ENCODE measurements at places on chromosomes 16 and 17.

DNA sequence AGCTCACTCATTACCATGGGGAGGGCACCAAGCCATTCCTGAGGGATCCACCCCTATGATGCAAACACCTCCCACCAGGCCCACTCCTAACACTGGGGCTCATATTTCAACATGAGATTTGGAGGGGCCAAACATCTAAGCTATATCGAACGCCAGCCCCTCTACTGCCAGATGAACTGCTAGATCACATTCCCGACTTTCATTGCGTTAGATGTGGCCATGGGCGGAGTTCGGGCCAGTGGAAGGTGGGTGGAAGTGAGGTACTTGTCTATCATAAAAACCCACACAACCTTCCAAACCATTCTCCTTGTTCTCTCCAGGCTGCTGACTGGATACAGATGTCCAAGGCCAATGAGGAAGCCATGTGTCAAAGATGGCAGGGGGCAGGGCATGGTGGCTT is 27.0 kb upstream of the ANKRD40CL start:
- DNase-seq, result no peak

- no peak for DNase-seq
These were observed 12.8 kb downstream of the FLYWCH2 start for GRCh38 chr16:2895813-2896212.

- no peak for DNase-seq
These were observed 53.8 kb upstream of the LYRM9 start for GRCh38 chr17:27947005-27947406.

DNA sequence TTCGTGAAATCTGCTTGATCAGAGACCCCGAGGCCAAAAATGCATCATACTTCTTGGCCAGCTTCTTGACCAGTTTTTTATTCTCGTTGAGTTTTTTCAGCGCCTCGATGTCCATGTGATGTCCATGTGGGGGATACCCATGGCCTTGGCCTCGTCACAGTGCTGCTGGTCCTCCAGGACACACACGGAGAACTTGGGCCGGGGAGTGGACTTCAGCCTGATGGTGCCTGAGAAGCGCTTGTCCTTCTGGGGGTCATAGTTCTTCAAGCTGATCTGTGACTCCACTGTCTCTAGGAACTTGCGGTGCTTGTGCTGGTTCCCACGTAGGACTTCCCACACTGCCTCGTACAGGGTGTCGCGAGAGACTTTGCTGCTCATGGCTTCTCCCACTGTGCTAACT is 16.7 kb downstream of the COX4I1 start:
- DNase-seq, result no peak

- DNase-seq, result no peak
These were observed 25.0 kb downstream of the RMI2 start for GRCh38 chr16:11370084-11370931.

DNA sequence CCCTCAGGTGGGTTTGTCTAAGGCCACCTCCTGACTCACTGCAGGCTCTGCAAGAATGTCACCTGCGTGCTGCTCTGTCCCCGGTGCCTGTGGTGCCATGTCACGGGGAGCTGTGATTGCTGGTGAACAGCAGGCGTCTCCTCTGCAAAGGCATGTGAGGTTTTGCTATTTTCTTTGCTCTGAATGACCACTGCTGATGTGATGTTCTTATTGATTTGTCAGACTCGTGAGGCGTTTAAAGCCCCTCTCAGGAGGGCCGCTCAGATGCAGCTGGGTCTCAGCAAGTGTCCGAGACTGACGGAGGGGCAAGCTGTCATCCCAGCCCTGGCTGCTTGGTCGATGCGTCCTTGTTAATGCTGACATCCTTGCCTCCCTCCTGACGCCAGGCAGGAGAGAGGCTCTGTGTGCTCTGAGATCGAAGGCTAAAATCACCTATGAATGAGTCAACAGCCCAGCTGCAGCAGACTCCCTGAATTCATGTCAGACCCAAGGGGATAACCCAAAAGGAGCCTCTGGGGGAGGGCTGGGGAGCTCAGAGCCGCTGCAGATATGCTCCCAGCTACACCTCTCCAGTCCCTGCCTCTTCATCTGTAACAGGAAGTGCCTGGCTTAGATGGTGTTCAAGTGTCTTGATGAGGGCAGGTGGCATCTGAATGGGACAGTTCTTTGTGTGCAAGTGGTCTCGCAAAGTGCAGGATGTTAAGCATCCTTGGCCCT is 11.8 kb upstream of the PEMT start:
- DNase-seq, result no peak

- DNase-seq, result no peak
These were observed 215.9 kb downstream of the RPTOR start for GRCh38 chr17:80760511-80760911.

DNA sequence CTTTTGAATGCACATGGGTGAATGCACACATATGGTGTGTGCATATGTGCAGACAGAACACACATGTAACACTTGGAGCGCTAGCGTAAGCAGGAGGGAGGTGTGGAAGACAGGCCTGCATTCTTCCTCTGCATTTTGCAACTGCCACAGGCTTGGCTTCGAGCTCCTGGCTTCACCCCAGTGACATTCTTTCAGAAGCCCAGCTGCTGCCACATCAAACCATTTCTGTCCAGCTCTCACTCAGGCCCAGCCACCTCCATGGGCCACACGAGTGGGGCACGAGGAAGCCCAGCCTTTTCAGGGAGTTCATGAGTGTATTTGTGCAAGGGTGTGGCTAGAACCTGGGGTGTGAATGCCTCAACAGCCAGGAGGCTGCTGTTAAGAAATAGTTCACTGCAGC is 18.8 kb downstream of the LGALS3BP start:
- no peak for DNase-seq

DNA sequence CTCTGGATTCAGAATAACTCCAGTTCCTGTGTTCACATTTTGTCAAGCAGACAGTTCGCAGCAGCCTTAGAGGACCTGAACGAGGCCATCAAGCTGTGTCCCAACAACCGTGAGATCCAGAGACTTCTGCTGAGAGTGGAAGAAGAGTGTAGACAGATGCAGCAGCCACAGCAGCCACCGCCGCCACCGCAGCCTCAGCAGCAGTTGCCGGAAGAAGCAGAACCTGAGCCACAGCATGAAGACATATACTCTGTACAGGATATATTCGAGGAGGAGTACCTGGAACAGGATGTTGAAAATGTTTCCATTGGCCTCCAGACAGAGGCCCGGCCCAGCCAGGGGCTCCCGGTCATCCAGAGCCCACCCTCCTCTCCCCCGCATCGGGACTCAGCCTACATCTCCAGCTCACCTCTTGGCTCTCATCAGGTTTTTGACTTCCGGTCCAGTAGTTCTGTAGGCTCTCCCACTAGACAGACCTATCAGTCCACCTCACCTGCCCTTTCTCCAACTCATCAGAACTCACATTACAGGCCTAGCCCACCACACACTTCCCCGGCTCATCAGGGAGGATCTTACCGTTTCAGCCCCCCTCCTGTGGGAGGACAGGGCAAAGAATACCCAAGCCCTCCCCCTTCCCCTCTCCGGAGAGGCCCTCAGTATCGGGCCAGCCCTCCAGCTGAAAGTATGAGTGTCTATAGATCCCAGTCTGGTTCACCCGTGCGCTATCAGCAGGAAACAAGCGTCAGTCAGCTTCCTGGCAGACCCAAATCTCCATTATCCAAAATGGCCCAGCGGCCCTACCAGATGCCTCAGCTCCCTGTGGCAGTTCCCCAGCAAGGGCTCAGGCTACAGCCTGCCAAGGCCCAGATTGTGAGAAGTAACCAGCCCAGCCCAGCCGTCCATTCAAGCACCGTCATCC is 25.9 kb downstream of the CYB561 start:
- DNase-seq, result no peak

GRCh38 chr16:76241755-76242154 is 35.4 kb upstream of the CNTNAP4 start:
- peak; percentile 1 for DNase-seq

DNA sequence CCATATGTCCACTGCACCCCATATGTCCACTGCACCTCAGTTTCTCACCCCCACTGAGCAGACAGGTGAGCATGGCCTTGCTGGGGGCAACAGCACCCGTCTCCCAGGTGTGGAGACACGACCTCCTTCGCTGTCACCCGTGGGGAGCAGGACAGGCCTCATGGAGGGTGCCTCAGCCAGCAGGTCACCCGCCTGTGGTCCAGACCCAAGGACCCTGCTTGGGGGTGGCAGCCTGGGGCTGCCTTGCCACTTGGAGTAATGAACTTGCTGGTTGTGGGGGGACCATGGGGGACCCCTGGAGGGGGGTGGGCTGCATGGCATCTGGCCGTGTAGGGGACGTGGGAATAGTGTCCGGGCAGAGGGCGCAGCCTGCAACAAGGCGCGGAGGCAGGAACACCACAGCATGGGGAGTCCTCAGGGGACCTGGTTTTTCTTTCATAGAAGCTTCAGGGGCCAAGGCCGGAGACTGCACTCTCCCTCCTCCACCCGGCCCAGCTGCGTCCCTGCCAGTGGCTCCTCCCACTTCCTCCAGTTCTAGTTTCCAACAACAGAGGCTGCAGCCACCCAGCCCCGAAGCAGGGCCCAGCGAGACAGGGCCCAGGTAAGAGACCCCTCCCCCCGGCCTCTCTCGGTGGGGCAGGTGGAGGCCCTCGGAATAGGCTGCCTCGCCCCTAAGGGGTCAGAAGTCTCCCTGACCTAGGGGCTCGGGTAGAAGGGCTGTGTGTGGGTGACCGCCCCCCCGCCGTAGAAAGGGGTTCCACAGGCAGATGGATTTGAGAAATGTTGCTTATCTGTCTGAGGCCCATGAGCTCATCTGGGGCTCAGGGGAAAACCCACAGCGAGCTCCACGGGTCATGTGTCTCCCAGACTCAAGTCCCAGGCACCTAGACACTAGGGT is at the start of gene NHLRC4:
TSS of gene NHLRC4 (plus strand) at position 531 of the 898 bp plus-strand sequence. CDS start 1,043 bp downstream, outside the sequence.
- no peak for DNase-seq

DNA sequence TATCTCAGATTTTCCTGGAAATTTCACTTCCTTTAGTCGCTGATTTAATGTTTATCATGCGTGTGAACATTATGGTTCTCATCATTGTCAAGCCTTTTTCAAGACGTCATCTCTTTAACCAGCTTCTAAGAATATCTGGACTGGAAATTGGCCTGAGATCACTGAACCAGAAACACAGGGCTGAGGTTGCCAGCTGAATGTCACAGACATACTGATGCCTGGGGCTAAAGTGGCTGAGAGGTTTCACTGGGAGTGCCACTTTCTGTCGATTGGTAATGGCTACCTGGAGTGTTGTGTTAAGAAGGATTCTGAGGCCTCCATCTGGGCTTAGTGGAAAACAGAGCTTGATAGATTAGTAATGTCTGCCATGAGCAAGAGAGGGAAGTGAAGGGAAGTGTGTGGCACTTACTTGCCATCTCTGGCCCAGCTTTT is 54.2 kb downstream of the CRISPLD2 start:
- DNase-seq, result no peak

DNA sequence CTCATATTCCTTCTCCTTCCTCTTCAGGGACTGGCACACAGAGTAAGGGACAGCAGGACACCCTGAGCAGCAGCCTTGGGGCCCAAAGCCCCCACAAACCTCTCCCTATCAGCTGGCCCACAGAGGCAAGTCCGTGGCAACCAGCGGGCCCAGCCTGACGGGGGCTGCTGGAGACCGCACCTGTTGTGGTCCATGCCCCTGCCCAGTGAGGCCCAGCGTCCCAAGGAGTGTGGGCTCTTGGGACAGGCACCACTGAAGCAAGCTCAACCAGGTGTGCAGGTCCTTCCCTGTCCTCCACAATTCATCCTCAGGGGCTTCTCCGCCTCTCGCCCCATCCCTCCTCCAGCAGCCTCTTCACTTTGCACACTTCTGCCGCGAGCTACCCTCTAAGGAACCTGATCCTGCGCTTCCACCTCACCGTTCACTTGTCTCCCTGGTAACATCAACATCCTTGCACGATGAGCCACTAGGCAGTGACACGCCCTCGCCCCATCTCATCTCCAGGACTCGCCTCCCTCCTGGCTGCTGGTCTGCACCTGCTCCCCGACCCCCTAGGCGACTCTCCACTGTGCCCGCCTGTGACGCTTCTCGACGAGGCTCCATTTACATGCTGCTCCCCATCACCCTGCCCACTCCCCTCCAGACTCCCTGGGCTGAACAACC is 12.7 kb downstream of the MNT start:
- DNase-seq, result no peak

DNA sequence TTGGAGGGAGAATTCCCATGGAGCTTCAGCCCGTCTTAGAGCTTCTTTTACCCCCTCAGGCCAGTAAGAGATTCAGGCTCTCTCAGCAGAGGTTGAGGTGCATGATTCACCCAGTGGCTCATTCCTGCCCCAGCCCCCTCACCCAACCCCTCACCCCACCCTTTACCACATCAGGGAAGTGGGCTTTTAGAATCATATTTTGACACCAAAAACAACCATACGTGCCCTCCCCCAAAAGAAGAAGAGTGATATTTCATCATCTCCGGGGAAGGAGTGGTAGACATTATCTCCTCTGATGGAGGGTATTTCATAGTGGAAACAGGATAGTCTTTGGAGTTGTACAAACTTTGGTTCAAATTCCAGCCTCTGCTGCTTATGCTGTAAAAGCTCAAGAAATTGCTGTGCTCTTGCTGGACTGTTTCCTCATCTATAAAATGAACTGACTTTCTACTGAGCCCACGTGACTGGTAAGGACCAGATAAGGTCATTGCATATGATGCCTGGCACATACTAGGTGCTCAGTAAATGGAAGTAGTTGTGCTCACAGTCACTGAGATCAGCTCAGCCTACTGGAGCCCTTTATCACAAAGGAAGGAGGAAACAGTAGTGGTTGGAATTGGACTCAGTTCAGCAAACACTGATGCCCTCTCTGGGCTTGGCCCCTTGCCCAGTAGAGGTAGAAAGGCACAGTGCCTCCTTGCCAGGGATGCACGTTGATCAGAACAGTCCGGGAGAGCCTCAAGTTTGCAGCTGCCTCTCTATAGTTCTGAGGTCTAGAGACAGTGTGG is 18.3 kb upstream of the CCL5 start:
- DNase-seq, result no peak

- no peak for DNase-seq
These were observed 735 bp downstream of the PSMD11 start for GRCh38 chr17:32445074-32445415.

- DNase-seq, result no peak
These were observed 49.6 kb upstream of the NKD1 start for GRCh38 chr16:50498431-50499155.

DNA sequence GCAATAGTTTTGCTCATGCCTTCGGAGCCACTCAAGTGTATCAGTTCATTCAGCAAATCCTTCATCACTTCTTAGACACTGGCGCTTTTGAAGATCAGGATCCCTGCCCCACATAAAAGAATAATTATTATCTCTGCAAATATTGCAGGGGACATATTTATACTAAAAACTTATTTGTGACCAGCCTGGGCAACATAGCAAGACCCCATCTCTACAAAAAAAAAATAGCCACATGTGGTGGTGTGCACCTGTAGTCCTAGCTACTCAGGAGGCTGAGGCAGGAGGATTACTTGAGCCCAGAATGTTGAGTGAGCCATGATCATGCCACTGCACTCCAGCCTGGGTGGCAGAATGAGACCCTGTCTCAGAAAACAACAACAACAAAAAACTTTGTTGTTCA is 1.7 kb upstream of the APPBP2 start:
- no peak for DNase-seq

- no peak for DNase-seq
These were observed 26.7 kb upstream of the PMP22 start for GRCh38 chr17:15291674-15292361.
